Stimulated activated CD4-positive, alpha-beta T cell treated with anti-CD3 and anti-CD28 coated beads, Interleukin-1b, Interleukin-23, amount 100 ng/mL, for 1 hour (primary cell): ENCODE measurements at places on chromosomes 12 and 14.

- no peak for DNase-seq
These were observed 227.7 kb upstream of the DDHD1 start for GRCh38 chr14:53380867-53381225.

GRCh38 chr12:50803230-50803875, 39.4 kb upstream of the TMPRSS12 start:
- no peak for DNase-seq

DNA sequence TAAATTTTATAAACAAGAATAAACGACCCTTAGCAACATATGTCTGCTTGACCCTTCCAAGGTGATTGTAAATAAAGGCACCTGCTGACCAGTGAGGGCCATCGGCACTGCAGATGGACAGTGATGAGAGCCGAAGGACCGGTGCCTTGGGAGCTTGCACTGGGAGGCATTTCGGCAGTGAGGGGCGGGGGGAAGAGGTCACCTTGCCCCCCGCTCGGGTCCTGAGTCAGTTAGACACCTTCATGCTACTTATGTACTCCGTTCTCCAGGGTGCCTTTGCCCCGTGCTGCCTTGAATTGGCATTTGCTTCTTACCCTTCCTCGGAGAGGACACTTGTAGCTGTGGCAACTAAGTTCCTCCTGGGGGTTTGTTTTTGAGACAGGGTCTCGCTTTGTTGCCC, 23.0 kb downstream of the MMAB start:
- no peak for DNase-seq

GRCh38 chr14:34628681-34629135, 1.2 kb downstream of the SNX6 start:
- no peak for DNase-seq

DNA sequence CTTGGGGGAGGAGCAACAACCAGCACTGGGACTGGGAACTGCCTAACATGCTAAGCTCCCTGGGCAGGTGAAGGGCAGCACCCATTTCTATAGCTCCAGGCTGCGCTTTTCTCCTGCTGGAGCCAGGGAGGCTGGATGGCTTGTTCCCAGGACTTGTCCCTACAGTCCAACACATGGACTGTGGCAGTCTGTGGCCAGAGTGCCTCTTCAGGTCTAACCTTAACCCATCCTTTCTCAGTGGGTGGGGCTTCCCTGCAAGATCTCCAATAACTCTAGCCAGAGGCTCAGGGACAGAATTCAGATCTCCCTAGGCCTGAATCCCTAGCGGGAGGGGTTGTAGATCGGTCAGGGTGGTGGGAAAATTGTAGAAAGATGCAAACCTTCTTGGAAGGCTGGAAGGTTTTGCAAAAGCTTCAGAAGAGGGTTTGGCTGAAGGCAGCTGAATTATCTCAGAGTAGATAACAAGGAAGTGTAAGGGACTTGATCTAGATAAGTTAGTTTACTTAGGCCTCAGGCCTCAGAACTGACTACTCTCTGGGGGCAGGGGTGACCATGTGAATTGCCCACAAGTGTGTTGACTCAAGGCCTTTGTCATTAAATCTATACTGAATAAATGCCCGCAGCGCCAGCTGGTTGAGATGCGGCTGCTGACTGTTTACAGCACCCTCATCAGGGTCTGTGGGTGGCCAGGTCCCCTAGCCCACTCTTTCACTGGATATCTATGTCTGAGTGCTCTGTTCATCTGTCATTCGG, 60.7 kb downstream of the SSPN start:
- no peak for DNase-seq

- DNase-seq, result no peak
These were observed 89.2 kb downstream of the CFAP54 start for GRCh38 chr12:96578526-96579125.
